Sigmoid colon (tissue), 7 donors: ENCODE measurements at places on chromosomes 6 and 20. TPM values are rescaled to one million over a fixed set of nuclear protein-coding genes. Genes with fewer than 3 reads are reported as not detected.

TNFRSF6B gene
- 1.8 TPM for total RNA-seq

PRDM13 gene
- not detected for total RNA-seq

OR2H1 gene
- not detected for total RNA-seq

FAXC gene
- 44.9 TPM for total RNA-seq

ADA gene
- 12.3 TPM for total RNA-seq

TRIM40 gene
- total RNA-seq: not detected

SLCO4A1 gene
- total RNA-seq: 5.1 TPM

ZC3H12D gene
- total RNA-seq: 1.3 TPM

RIPPLY2 gene
- total RNA-seq: not detected

CLDN20 gene
- total RNA-seq: not detected

POPDC3 gene
- 0.41 TPM for total RNA-seq

PSMG4 gene
- 26.4 TPM for total RNA-seq

DEFB132 gene
- not detected for total RNA-seq

TRIM31 gene
- total RNA-seq: 0.36 TPM

TRMT11 gene
- 27.7 TPM for total RNA-seq

RWDD1 gene
- total RNA-seq: 119 TPM

NT5E gene
- 35.8 TPM for total RNA-seq

SLC22A2 gene
- 0.36 TPM for total RNA-seq

NRN1 gene
- total RNA-seq: 10.7 TPM

PRND gene
- total RNA-seq: 6.4 TPM

PTGIS gene
- total RNA-seq: 97.6 TPM

SLC22A16 gene
- not detected for total RNA-seq

TMEM217 gene
- 0.55 TPM for total RNA-seq

MAP1LC3A gene
- 69.8 TPM for total RNA-seq

DNAH8 gene
- not detected for total RNA-seq

GID8 gene
- 33.9 TPM for total RNA-seq

CTAGE9 gene
- total RNA-seq: not detected

AK9 gene
- total RNA-seq: 15.8 TPM

NFATC2 gene
- 5.0 TPM for total RNA-seq

HCRTR2 gene
- total RNA-seq: not detected

ARFGAP1 gene
- 31.8 TPM for total RNA-seq

CDH22 gene
- not detected for total RNA-seq

PCSK2 gene
- 2.0 TPM for total RNA-seq

C20orf204 gene
- under 0.01 TPM for total RNA-seq

PARD6B gene
- total RNA-seq: 0.83 TPM

OVOL2 gene
- total RNA-seq: not detected

PXDC1 gene
- 60.6 TPM for total RNA-seq
